ENCODE measurements at places on chromosomes 16 and 17.

- DNase-seq = no peak
Measured at GRCh38 chr16:53741546-53741945, 37.6 kb downstream of the FTO start.

DNA sequence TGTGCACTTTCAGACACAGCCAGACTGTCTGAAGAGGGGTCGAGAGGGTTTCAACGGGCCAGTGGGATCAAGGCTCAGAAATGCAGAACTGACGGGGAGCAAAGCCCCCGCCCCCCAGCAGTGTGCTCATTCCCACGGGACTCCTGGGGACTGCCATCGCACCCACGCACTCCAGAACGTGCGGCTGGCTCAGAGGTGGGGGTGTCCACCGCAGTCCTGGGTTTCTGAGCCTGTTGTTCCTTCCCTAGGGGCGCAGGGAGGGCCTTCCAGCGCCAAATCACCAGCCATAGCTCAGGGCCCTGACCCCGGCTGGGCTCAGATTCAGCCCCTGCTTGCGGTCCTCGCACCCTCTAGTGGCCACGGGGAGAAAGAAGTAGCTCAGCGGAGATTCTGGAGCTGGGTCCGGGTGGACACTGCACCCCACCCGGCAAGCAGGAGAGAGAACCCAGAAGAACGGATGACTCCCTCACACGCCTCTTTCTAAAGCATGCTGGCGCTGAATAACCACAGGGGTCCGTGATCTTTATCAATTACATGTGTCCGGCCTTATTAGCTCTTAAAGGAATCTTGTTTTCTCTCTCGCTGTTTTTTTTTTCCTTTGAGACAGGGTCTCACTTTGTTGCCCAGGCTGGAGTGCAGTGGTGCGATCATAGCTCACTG lies 45.0 kb upstream of the USP7 start:
- DNase-seq = peak; percentile 39

DNA sequence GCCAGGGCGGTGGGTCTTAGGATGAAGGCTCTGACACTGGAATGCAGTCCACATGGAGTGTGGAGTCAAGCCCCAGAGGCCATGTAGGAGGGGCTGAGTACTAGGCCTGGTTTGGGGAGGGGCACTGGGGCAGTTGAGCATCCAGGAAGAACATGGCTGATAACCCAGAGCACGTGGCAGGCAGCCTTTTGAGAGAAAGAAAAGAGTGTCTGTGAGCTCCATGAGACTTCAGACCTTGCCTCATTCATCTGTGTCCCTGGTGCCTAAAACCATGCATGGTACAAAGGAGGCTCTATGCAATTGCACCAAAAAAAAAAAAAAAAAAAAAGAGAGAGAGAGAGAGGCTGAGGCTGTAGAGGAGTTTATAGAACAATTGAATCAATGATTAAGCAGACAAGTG lies 14.6 kb downstream of the SLC46A1 start:
- DNase-seq = no peak

GRCh38 chr17:72531729-72532128 lies 410.9 kb downstream of the SOX9 start:
- DNase-seq = no peak

- DNase-seq = no peak
Measured at GRCh38 chr16:54309341-54309740, 22.8 kb upstream of the IRX3 start.

Data from activated CD4-positive, CD25-positive, alpha-beta regulatory T cell (primary cell).